ENCODE measurements at places on chromosomes 11 and 22. TPM values are rescaled to one million over a fixed set of nuclear protein-coding genes. Genes with fewer than 3 reads are reported as not detected.

- H3K27me3 ChIP-seq = no peaks in the 10 kb centered on the region
- no peak for DNase-seq
- H3K4me3 ChIP-seq = no peak overlapping the region
- H3K4me1 ChIP-seq = peaks cover 20% of the 10 kb centered on the region
- no peaks in the 10 kb centered on the region for H3K36me3 ChIP-seq
Measured at GRCh38 chr22:24725736-24726135, 48.8 kb downstream of the PIWIL3 start.

DNA sequence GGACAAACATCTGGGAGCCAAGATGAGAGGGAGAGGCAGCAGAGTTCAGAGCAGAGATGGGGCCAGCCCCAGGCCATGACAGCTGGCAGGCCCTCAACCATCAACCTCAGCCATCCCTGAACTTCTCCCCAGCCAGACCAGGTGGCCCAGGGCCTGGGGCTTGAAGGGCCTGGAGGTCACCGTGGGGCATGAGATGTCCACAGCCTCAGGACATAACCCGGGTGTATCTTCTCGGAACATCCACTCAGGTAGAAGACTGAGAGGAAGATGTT lies 12.4 kb upstream of the SLC39A13 start:
- H3K4me1 ChIP-seq = peaks cover 42% of the 10 kb centered on the region
- no peaks in the 10 kb centered on the region for H3K36me3 ChIP-seq
- H3K27me3 ChIP-seq = no peaks in the 10 kb centered on the region
- H3K4me3 ChIP-seq = no peak overlapping the region
- no peak overlapping the region for H3K27ac ChIP-seq

GRCh38 chr11:125569915-125570621 lies 791 bp downstream of the EI24 start:
- peaks cover 30% of the 10 kb centered on the region for H3K36me3 ChIP-seq
- no peaks in the 10 kb centered on the region for H3K27me3 ChIP-seq
- no peak for DNase-seq
- peaks cover 11% of the 10 kb centered on the region for H3K4me1 ChIP-seq
- peak overlapping the region; percentile 85 for H3K4me3 ChIP-seq

DNA sequence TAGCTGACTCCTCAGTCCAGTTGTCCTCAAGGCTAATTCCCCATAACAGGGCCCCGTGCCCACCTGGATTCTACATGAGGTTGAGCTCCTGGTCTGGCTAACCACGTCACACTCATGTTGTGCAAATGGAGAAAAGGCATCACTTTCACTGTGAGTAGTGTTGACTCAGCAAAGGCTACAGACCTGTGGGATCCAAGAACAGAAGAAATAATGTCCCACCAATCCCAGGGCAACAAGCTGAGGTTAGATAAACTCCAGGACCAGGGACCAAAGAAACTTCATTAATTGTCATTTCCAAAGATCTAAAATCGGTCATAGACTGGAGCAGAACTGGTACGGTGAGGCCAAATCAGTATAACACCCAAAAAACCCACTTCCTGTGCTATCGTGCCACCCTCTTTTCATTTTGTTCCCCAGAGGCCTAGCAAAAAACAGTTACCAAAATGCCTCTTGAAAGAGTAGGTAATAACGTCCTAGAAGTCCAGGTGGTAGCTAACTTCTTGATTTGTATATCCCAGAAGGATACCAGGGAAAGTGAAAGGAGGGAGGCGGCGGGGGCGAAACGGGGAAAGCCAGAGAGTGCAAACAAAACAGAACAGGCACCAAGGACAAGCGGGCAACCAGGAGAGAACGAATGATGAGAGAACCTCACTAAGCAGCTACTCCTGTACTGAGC lies 1.4 kb downstream of the PCSK7 start:
- H3K4me3 ChIP-seq = no peak overlapping the region
- H3K27ac ChIP-seq = no peak overlapping the region
- H3K4me1 ChIP-seq = peaks cover 35% of the 10 kb centered on the region
- no peaks in the 10 kb centered on the region for H3K27me3 ChIP-seq
- H3K36me3 ChIP-seq = peaks cover 50% of the 10 kb centered on the region
- DNase-seq = no peak

DNA sequence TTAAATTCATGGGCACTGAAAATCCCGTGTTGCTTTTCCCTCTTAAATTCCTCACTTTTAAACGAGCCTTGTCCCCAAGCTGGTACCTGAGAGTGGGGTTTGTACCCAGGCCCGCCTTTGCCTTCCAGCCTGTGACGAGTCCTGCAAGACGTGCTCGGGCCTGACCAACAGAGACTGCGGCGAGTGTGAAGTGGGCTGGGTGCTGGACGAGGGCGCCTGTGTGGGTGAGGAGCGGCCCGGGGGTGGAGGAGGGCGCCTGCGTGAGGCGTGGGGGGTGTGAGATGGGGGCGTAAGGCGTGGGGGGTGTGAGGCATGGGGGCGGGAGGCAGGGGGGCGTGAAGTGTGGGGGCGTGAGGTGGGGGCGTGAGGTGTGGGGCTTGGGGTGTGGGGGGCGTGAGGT lies 4.0 kb downstream of the CRELD2 start:
- H3K4me3 ChIP-seq = no peak overlapping the region
- H3K27ac ChIP-seq = no peak overlapping the region
- peaks cover 30% of the 10 kb centered on the region for H3K4me1 ChIP-seq
- H3K36me3 ChIP-seq = no peaks in the 10 kb centered on the region

GRCh38 chr11:132251061-132251460 lies 880.6 kb downstream of the NTM start:
- H3K27me3 ChIP-seq = no peaks in the 10 kb centered on the region
- H3K27ac ChIP-seq = no peak overlapping the region
- no peak for DNase-seq
- H3K4me1 ChIP-seq = no peaks in the 10 kb centered on the region
- H3K4me3 ChIP-seq = no peak overlapping the region

- peaks cover 20% of the 10 kb centered on the region for H3K27me3 ChIP-seq
- H3K36me3 ChIP-seq = no peaks in the 10 kb centered on the region
- H3K27ac ChIP-seq = no peak overlapping the region
- no peak for DNase-seq
Measured at GRCh38 chr22:44596396-44597125, 98.5 kb upstream of the RTL6 start.

- no peaks in the 10 kb centered on the region for H3K27me3 ChIP-seq
- no peak overlapping the region for H3K4me3 ChIP-seq
- no peaks in the 10 kb centered on the region for H3K4me1 ChIP-seq
- no peak overlapping the region for H3K27ac ChIP-seq
Measured at GRCh38 chr11:84247926-84248325, 961.8 kb upstream of the CCDC90B start.

- H3K36me3 ChIP-seq = no peaks in the 10 kb centered on the region
- H3K4me1 ChIP-seq = peaks cover 7% of the 10 kb centered on the region
- H3K27me3 ChIP-seq = peaks cover 17% of the 10 kb centered on the region
- peak overlapping the region; percentile 44 for H3K27ac ChIP-seq
- DNase-seq = no peak
Measured at GRCh38 chr11:69920345-69921127, 101.3 kb upstream of the FGF3 start.

DNA sequence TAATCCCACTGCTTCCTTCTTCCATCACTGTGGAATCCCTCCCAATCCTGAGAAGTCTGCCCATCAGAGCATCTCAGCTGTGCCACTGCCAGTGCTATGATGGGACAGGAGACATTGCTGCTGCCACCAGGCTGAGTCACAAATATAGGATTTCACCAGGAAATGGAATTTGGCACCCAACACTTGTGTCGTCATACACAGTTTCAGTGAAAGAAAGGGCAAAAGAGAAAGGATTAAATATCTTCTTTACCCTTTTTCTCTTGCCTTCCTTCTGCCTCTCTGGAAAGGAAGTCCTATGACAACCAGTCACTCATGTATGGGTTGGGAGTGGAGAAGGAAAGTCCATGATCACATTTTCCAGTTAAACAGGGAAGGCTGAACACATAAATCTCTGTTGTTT lies 133.4 kb downstream of the SPON1 start:
- no peaks in the 10 kb centered on the region for H3K36me3 ChIP-seq
- no peaks in the 10 kb centered on the region for H3K27me3 ChIP-seq
- no peak overlapping the region for H3K4me3 ChIP-seq
- H3K27ac ChIP-seq = no peak overlapping the region

GRCh38 chr22:46139895-46140350 lies 10.4 kb upstream of the PPARA start:
- peak overlapping the region; percentile 68 for H3K27ac ChIP-seq
- no peaks in the 10 kb centered on the region for H3K27me3 ChIP-seq
- no peaks in the 10 kb centered on the region for H3K36me3 ChIP-seq
- peaks cover 10% of the 10 kb centered on the region for H3K4me1 ChIP-seq
- H3K4me3 ChIP-seq = no peak overlapping the region

GRCh38 chr22:29155966-29156365 lies 49.7 kb upstream of the EMID1 start:
- H3K36me3 ChIP-seq = no peaks in the 10 kb centered on the region
- no peaks in the 10 kb centered on the region for H3K27me3 ChIP-seq
- no peak for DNase-seq
- H3K4me3 ChIP-seq = no peak overlapping the region
- H3K27ac ChIP-seq = no peak overlapping the region

- DNase-seq = no peak
- H3K27ac ChIP-seq = no peak overlapping the region
- H3K36me3 ChIP-seq = no peaks in the 10 kb centered on the region
- no peak overlapping the region for H3K4me3 ChIP-seq
- peaks cover 14% of the 10 kb centered on the region for H3K27me3 ChIP-seq
- H3K4me1 ChIP-seq = no peaks in the 10 kb centered on the region
Measured at GRCh38 chr11:32326522-32326921, 108.8 kb downstream of the WT1 start.

- H3K4me1 ChIP-seq = no peaks in the 10 kb centered on the region
- H3K4me3 ChIP-seq = no peak overlapping the region
Measured at GRCh38 chr11:109892321-109892794, 200.8 kb upstream of the ZC3H12C start.

DNA sequence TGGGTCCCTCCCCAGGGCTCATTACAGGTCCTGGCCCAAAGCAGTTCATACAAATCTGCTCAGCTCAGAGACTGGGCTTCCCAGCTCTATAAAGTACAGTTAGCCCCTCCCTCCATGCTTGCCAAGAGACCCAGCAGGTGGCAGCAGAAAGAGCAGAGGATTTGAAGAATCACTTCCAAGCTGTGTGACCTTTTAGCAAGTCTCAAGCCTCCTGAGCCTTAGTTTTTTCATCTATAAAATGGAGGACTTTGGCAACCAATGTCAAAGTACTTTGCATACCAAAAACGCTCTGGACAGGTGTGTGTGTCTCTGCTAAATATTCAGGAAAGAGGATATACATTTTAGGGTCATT lies 26.6 kb downstream of the RELT start:
- H3K4me1 ChIP-seq = peaks cover 4% of the 10 kb centered on the region
- no peak overlapping the region for H3K4me3 ChIP-seq
- DNase-seq = no peak
- H3K27me3 ChIP-seq = no peaks in the 10 kb centered on the region
- H3K36me3 ChIP-seq = peaks cover 17% of the 10 kb centered on the region
- H3K27ac ChIP-seq = no peak overlapping the region

GRCh38 chr11:31620434-31620833 lies 110.9 kb downstream of the ELP4 start:
- no peak overlapping the region for H3K27ac ChIP-seq
- no peak overlapping the region for H3K4me3 ChIP-seq
- H3K36me3 ChIP-seq = no peaks in the 10 kb centered on the region
- H3K4me1 ChIP-seq = no peaks in the 10 kb centered on the region
- no peaks in the 10 kb centered on the region for H3K27me3 ChIP-seq

DNA sequence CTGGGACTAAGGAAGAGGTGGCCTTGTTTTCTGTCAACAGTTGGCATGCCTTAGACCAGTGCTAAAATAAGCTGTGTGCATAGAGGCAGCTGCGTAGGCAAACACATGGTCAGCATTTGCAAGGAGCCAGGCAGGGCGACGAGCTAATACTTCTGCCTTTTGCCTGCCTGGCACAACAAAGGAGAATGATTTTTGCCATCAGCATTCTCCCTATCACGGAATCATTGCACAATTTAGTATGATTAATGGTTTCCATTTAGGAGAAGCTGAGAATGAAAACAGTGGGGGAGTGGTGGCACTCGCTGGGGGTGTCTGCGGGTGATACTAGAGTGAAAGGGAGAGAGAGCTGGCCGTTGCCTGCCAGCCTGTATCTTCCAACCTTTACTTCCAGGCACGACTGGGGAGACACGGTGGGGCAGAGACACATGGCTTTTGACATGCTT lies 336.0 kb downstream of the CADM1 start:
- peaks cover 13% of the 10 kb centered on the region for H3K4me1 ChIP-seq
- no peak for DNase-seq
- no peaks in the 10 kb centered on the region for H3K27me3 ChIP-seq
- H3K36me3 ChIP-seq = no peaks in the 10 kb centered on the region

- H3K4me3 ChIP-seq = no peak overlapping the region
- no peaks in the 10 kb centered on the region for H3K4me1 ChIP-seq
- no peak for DNase-seq
- no peaks in the 10 kb centered on the region for H3K27me3 ChIP-seq
Measured at GRCh38 chr11:38330578-38330977, 1732.5 kb upstream of the RAG2 start.

GRCh38 chr11:16945671-16946469 lies 68.3 kb downstream of the PLEKHA7 start:
- H3K4me1 ChIP-seq = no peaks in the 10 kb centered on the region
- no peaks in the 10 kb centered on the region for H3K27me3 ChIP-seq
- H3K36me3 ChIP-seq = no peaks in the 10 kb centered on the region
- no peak overlapping the region for H3K4me3 ChIP-seq

DNA sequence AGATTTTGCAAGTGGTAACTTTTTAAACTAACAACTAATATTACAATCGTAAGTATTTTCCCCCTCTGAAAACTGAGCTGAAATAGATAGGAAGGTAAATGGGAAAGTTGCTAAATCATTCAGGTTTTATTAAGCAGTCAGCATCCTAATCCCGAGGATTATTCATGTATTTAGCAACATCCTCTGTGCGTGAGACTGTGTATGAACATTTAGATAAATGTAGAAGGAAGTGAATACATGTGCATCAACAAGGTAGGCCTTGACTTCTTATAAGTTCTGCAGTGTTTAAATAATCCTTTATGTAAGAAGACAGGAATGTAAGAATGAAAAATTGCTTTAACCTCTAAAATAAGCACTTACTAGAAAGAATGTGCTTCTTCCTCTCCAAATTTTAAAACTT lies 745.9 kb upstream of the TENM4 start:
- no peak overlapping the region for H3K27ac ChIP-seq
- no peak for DNase-seq
- H3K4me3 ChIP-seq = no peak overlapping the region
- no peaks in the 10 kb centered on the region for H3K27me3 ChIP-seq
- no peaks in the 10 kb centered on the region for H3K36me3 ChIP-seq

- H3K27ac ChIP-seq = no peak overlapping the region
- no peaks in the 10 kb centered on the region for H3K27me3 ChIP-seq
- no peaks in the 10 kb centered on the region for H3K36me3 ChIP-seq
Measured at GRCh38 chr11:102154806-102155205, 44.6 kb downstream of the YAP1 start.

DNA sequence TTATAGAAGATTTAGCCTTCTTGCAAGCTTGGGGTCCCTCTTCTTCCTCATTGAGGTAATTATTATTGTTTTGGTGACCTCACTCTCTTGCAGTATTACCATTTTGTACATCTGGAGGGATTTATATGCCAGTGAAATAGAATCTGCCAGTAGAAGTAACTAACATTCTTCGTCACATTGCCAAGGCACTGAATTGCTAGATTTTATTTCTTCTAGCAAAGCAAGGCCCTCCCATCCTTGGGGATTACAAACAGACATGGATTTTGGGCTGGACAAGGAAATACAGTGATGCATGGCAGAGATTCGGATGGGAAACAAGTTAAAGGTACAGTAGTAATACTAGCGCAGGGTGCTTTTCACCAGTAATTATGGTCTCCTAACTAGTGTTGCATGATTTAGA lies 7.8 kb downstream of the ADAMTS15 start:
- no peak for DNase-seq
- peaks cover 55% of the 10 kb centered on the region for H3K4me1 ChIP-seq
- no peaks in the 10 kb centered on the region for H3K27me3 ChIP-seq
- no peak overlapping the region for H3K27ac ChIP-seq
- no peaks in the 10 kb centered on the region for H3K36me3 ChIP-seq

Gene OR52R1
- not detected for total RNA-seq

Gene OR8A1
- total RNA-seq = not detected

Gene CCDC73
- not detected for total RNA-seq

Gene PGA5
- total RNA-seq = 0.69 TPM

Gene CTTN
- 148 TPM for total RNA-seq

Gene OR51E2
- 0.18 TPM for total RNA-seq

Gene ZDHHC24
- 5.5 TPM for total RNA-seq
